ENCODE measurements at places on chromosomes 7 and 10.

DNA sequence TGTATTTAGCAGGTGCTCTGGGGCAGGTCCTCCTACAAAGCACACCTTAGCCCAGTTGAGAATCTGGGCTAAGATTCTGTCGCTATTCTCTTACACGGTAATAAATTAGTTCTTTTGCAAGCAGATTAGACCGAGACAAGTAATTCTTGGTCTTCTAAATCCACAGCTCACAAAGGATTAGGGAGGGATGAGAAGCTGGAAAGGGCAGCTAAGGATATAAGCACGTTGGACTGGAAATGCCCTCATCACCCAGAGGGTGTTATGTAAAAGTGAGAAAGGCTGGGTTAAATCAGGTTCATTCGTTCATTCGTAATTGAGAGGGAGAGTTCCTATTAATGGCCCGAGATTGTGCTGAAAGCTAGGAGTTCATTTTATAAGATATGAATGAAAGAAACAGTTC lies 41.8 kb downstream of the PFKFB3 start:
- DNase-seq = no peak

DNA sequence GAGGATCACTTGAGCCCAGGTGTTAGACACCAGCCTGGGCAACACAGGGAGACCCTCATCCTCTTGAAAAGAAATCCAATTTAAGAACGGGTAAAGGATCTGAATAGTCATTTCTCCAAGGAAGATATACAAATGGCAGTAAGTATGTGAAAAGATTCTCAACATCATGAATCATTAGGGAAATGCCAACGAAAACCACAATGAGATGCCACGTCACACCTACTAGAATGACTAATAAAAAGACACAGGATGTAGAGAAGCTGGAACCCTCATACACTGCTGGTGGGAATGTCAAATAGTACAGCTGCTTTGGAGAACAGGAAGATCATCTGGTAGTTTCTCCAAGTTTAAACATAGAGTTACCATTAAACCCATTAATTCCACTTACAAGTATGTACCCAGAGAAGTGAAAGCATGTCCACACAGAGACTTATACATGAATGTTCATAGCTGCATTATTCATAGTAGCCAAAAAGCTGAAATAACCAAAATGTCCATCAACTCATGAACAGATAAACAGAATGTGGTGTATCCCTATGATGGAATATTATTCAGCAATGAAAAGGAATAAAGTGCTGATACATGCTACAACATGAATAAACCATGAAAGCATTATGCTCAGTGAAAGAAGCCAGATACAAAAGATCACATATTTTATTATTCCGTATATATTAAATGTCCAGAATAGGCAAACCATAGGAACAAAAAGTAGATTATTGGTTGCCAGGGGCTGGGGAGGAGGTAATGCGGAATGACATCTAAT lies 13.1 kb upstream of the ZMIZ2 start:
- DNase-seq = peak; percentile 99

DNA sequence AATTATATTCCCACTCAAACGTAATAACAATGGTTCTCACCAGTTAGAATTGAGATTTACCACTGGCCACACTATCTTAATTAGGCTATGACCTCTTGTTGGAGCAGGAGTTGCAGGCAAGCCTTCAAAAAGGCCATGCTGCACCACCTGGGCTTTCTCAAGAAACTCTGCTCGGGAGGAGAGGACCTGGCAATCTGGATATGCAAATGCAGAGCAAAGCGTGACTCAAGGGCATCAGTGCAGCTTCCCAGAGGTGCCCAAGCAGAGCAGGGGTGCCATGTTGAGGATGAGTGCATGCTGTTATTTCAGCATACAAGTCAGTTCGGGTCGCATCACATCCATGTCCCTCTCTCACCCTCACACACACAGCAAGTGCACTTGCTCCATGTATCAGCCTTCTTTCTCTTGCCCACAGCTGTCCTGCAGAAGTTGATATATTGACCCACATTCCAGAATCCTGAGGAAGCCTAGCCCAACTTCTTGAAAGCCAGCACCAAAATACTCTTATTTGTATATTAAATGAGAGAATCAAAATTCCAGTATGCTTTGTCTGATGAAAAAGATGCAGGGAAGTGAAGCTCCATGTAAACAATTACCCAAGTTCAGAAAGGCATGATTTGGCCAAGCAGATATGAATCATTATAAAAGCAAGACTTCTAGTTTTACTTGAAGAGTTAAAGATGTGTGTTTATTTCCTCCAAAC lies 55.7 kb upstream of the IL6 start:
- no peak for DNase-seq

DNA sequence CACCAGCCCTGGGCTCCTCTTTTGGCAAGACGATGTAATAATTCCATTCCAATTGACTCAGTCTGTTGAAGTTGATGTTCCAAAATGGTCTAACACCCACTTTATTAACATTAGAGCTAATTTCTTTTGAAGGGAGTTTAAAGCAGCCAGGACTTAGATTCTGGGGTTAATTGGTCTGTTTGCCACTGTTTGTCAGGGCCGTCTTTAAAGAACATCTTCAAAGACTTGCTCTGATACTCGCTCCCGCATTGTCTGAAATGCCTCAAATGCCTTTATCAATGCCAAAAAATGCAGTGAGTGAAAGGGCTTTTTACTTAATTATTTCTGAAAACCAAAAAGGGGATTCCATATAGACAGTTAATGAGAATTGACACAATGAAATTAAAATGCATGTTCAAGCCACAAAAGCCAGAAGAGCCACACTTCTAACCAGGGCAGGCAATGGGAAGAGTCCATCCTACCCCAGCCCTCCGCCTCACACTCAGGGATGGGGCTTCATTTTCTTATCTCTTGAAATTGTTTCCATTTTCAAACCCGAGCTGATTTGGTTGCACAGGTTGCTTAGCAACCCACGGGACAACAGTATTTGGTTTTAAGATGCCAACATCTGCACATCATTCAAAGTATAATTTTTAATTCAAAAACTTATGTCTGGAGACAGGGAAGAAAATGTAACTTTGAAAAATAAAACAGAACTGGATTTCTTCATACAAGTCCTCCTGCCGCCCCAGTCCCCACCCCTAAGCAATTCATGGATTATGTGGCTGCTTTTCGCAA lies 163.0 kb downstream of the FGFR2 start:
- DNase-seq = no peak

DNA sequence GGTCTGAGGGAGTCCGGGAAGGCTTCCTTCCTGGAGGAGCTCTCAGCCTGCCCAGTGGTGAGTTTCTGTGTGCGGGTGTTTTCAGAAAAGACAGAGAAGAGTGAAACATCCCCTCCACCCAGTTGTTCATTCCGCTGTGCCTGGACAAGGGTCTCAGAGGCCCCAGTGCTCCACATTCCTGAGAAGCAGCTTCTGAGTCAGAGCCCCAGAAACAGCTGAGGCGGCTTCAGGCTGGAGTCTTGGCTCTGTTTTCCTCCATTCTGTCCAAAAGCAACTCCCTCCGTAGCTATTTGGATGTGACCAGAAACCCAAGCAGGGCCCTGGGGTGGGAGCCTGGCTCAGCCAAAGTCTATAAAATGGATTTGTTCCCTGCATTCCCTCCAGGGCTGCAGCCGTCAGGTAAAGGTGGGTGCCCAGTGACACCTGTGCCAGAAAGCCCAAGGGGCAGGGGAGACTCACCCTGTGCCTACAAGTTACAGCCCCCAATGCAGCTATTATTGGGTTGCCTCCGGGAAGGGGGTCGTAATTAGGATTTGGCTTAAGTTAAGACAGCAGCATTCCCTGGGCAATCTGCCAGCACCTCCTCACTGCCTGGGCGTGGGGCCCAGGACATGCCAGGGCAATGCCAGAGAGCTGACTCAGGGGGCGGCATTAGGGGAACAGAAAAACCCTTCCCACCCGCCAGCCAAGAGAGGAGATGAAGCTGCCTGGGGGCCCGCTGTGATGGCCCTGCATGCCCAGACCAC lies 13.1 kb upstream of the CAMK2G start:
- peak; percentile 86 for DNase-seq

DNA sequence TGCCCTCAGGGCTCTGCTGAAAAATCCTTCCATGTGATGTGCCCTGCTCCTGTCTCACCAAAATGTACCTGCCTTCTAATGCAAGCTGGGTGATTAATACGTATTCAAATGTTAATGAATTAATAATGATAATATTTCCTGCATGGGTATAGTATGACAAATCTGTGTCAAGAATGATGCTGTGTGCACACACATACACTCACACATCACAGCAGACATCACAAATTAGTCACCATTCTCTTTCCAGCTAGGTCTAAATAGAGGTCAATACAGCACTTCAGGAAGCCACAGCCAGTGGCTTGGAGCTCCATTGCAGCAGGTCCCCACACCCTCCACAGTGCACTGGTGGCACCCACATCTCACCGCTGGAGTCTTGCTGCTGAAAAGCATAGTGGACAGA lies 681.2 kb upstream of the NRP1 start:
- no peak for DNase-seq

DNA sequence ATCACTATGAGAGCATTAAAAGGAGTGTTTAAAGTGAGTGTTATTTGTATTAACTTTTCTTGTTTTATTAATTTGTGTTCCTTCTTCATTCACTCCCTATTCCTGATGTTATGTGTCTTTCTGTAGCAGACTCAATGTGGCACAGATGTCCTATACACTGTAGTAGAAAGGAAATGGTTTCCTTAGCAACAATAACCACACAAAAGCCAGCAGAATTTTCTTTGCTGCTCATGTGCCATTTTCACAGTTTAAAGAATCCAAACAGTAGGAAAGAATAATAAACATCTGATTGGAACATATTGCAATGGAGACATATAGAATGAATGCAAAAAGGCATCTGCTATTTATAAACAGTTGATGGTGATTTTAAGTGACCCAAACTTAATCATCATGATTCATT lies 763.6 kb downstream of the PHTF2 start:
- DNase-seq = no peak

GRCh38 chr10:123993534-123994416 lies 99.6 kb downstream of the CHST15 start:
- DNase-seq = no peak

Data from RCC 7860 (cell line).